ENCODE measurements at places on chromosomes 5 and 9. TPM values are rescaled to one million over a fixed set of nuclear protein-coding genes. Genes with fewer than 3 reads are reported as not detected.

DNA sequence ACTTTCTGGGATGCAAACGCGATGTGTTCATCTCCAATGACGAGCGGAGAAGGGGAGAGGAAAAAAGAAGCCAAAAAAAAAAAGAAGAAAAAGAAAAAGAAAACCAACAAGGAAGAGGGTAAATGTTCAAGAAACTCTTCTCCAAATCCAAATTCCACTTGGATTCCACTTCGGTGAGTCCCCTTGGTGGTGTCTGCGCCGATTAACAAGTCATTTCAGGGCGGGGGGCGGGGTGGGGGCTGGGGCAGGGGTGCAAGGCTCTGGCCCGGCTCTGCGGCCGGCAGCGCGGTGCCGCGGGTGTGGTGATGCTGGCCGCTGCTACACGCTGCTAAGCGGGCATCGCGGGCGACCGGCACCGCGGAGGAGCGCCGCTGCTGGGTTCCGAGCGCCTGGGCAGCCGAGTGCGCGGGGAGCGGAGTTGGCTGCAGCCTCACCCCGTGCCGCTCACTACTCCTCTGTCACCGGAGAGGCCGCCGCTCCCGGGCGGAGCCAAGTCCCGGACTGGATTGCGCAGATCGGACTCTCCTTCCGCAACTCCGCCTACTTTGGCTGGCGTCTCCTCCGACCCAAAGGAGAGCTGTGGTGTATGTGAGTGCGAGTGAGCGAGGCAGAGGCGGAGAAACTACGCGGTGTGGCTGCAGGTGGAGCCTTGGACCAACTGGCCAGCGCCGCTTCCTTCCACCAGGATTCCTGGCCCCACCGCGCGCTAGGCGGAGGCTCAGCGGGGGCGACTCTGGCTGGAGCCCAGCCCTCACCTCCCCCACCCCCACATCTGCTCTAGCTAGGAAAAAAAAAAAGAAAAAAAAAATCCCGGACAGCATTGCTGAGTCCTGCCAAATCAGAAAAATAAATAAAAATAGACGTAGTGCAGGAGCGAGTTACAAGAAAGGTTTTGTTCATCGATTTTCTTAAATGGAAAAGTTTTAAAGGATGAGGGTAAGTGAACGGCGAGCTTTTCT, at the start of gene SEMA6A:
TSS of gene SEMA6A (minus strand) at position 457 of the 959 bp plus-strand sequence. CDS start 69,879 bp downstream, outside the sequence.
- H3K4me3 ChIP-seq, result peak within 1 kb of the TSS; percentile 98
- H3K27me3 ChIP-seq, result no peaks in the 10 kb centered on the region
- DNase-seq, result peak; percentile 98
- H3K36me3 ChIP-seq, result no peaks in the 10 kb centered on the region
- peaks cover 38% of the 10 kb centered on the region for H3K4me1 ChIP-seq

HDHD3 gene
- total RNA-seq, result 19.8 TPM

SNCB gene
- total RNA-seq, result 3.6 TPM

AP3B1 gene
- total RNA-seq, result 40.7 TPM

Measured in GM23338 (cell line).